NCI-H187 (cell line): ENCODE measurements at places on chromosomes 7 and 10.

DNA sequence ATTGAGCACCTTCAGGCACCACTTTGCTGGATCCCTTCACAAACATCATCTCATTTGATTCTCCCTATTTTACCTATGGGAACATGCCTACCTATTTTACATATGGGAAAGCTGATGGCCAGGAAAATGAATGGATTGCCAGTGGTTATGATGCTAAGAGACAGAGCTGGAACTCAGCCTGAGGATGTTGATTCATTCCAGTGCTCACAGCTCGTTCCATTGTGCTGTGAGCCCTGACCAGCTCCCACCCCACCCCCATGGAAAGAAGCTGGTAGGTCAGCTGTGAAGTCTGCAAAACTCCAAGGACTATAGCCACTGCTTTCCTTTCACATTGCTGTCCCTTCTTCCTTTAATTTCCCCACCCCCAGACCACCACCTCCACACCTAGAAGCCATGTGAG is 9.6 kb downstream of the UBTD1 start:
- DNase-seq: no peak

DNA sequence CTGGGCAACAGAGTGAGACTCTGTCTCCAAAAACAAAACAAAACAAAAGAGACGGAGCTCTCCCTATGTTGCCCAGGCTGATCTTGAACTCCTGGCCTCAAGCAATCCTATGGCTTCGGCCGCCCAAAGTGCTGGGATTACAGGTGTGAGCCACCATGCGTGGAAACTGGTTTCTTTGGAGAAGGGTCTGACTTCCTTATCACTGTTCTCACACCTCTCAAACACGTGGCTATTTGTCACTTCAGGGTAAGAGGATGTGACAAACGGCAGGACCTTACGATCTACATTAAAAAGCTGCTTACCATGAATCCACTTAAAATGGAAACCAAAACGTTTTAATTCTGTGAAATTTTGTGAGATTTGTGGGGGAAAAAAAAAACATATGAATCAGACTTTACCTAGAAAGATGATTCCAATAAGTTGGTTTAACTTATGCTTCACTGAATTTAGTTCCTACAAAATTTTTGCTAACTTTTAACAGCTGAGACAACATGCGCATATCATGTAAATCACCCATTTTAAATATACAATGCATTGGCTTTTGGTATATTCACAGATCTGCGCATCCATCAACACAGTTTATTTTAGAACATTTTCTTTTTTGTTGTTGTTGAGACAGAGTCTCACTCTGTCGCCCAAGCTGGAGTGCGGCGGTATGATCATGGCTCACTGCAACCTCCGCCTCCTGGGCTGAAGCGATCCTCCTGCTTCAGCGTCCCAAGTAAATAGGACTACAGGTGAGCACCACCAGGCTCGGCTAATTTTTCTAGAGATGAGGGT is 18.7 kb upstream of the FOXK1 start:
- DNase-seq: no peak

- DNase-seq: peak; percentile 91
Observed at GRCh38 chr7:14389181-14389591, 399.7 kb upstream of the ETV1 start.

- DNase-seq: no peak
Observed at GRCh38 chr10:7773845-7774801, 13.7 kb downstream of the KIN start.

- DNase-seq: no peak
Observed at GRCh38 chr7:85111761-85112160, 75.1 kb downstream of the SEMA3D start.

GRCh38 chr7:114973147-114973546 is 51.3 kb downstream of the MDFIC start:
- no peak for DNase-seq

DNA sequence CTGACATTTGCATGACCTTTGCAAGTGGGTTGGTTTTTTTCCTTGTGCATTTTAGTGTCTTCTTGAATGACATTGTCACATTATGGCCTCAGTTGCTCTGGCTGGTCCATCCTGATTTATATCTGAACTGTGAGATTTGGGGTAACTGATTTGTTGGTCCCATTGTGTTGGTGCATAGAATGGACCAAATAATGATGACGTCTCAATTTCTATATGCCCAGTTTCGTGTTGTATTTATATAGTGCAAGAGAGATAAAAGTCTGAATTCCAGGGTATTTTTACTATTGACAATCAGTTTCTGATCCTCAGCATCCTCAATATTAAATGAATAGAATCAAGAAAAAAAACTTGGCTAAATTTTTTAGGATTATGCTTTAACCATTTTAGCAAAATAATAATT is 281.8 kb downstream of the HDAC9 start:
- DNase-seq: no peak

DNA sequence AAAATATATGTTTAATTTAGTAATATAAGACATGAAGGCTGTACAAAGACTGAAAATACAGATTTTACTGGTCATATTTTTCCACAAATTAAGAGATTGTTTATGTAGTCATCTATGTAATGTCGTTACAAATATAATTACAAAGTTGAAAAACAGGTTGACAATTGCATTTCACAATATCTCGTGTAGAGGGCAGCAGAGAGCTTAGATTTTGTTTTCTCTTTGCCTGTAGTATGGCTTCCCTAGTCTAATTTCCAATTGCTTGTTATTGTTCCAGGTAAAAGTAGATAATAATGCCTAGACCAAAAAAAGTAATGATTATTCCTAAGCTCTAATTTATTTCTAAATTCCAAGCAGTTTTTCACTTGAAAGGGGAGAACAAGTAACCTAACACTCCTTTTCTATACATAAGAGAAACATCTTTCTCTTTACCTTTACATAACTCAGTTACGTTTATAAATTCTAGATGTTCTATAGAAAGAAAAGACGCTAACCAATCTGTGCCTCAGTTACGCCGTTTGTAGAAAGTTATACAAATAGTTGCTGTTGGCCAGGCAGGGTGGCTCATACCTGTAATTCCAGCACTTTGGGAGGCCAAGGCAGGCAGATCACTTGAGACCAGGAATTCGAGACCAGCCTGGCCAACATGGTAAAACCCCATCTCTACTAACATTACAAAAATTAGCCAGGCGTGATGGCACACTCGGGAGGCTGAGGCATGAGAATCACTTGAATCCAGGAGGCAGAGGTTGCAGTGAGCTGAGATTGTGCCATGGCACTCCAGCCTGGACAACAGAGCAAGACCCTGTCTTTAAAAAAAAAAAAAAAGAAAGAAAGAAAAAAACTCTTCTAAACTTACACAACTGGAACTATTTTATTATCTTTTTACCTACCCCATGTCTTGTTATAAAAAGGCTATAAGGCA is 30.0 kb downstream of the NET1 start:
- peak; percentile 2 for DNase-seq

DNA sequence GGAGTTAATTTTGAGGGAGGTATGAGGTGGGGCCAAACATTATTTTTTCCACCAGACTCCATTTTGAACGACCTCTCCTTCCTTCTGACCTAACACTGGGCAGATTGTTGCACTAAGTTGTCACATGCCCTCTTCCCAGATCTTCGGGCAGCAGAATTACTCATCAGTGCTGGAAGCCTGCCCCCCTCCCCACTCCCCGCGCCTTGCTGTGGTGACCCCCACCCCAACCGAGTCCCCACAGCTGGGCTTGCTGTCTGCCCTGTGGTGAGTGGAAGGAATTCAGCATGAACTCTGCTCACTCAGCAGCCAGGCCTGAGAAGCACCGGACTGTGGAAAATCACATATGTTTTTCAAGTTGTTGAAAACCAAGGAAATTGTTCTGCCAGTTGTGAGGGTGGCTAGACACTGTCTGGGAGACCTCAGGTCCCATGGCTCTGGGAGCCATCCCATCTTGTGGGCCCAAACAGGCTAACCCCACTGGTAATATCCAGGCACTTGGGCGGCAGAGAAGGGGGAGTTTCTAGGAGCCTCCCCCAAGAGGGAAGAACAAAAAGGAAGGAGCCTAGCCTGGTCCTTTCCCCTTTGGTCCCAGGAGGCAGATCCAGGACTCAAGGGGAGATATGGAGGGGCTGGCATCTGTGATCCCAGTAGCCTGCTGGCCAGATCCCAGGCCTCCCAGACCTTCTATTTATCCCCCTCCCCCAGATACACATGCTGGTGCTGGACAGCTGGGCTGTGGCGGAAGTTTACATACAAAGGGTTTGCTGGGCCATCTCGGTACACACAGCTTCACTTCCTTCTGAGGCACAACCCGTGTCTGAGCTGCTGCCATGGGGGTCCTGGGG is 3.5 kb upstream of the AEBP1 start:
- DNase-seq: no peak

DNA sequence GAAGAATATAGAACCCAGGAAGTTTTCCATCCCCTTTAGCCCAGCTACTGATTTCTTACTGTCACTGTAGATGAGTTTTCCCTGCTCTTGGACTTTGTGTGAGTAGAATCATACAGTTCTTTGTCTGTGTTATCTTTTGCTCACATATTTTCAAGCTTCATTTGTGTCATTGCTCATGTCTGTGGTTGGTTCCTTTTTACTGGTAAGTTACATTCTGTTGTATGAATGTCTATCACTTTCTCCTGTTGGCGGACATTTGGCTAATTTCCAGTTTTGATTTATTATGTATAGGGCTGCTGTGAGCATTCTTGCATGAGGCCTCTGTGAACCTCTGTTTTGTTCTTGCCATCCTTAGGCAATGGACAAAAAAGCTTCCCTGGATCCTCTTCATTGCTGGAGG is 5.3 kb downstream of the GLRX3 start:
- DNase-seq: no peak

DNA sequence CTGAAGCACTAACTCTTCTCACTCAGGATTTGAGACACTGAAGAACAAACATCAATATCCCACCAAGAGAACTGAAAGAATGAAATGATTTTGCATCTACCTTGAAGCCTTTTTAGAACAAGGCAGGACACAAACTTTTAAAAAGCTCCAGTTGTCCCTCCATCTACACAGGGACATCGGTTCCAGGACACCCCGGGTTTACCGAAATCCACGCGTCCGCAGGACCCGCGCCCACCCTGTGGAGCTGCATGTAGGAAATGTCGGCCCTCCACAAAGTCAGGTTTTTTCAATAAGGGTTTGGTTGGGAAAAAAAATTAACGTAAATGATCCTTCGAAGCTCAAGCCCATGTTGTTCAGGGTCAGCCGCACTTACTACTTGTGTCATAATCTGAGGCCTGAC is 94.0 kb downstream of the DIP2C start:
- no peak for DNase-seq

GRCh38 chr10:44400541-44400940 is 15.6 kb upstream of the CXCL12 start:
- DNase-seq: no peak
